ENCODE measurements at places on chromosomes 7 and 10.
A peak's percentile ranks its signal among the peaks of the same experiment; 100 is the strongest.

DNA sequence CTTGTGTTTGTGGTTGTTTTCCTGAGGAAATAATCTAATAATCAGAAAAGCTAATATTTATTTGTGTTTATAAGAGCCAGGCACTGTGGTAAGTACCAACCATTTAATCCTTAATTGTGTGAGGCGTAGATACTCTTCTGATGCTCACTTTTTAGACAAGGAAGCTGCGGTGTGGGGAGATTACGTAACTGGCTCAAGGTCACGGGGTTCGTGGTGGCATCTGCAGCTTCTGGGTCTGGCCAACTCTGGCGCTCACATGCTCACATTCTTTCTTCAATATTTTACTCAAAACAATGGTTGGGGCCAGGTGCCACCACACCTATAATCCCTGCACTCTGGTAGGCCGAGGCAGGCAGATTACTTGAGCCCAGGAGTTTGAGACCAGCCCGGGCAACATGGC, 77.6 kb downstream of the RALA start:
- H3K27me3 ChIP-seq, result no peaks in the 10 kb centered on the region
- H3K4me1 ChIP-seq, result no peaks in the 10 kb centered on the region
- peaks cover 4% of the 10 kb centered on the region for H3K36me3 ChIP-seq

DNA sequence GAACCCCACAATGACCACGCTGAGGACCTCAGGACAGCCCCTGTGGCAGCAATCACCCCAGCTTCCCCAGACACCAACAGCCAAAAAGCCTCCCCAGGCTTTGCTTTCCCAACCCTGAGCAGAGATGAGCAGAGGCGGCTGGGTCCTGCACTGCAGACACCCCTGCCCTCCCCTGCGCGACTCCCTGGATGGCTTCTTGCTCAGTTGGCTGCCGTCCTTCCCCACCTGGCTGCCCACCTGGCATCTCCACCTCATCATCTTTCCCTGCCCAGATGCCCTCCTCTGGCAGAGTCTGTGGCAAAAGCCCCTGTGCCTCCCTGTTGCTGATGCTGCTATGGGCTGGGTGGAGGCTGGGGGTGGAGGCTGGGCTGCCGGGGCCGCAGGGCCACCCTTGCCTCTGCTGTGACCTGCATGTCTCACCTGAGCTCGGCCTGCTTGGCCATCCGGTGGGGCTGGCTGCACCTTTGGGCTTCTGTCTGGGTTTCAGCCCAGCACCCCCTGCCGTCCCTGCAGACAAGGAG, 567.7 kb downstream of the TCERG1L start:
- H3K4me3 ChIP-seq, result no peak overlapping the region
- no peaks in the 10 kb centered on the region for H3K4me1 ChIP-seq
- no peaks in the 10 kb centered on the region for H3K36me3 ChIP-seq

- H3K4me1 ChIP-seq, result no peaks in the 10 kb centered on the region
- no peak for DNase-seq
- H3K4me3 ChIP-seq, result no peak overlapping the region
- no peaks in the 10 kb centered on the region for H3K27me3 ChIP-seq
- H3K36me3 ChIP-seq, result no peaks in the 10 kb centered on the region
Measured at GRCh38 chr7:148664324-148664723, 34.4 kb upstream of the CUL1 start.

GRCh38 chr7:137579913-137580640, 236.5 kb upstream of the PTN start:
- no peak overlapping the region for H3K27ac ChIP-seq
- no peaks in the 10 kb centered on the region for H3K36me3 ChIP-seq
- DNase-seq, result no peak
- no peaks in the 10 kb centered on the region for H3K4me1 ChIP-seq
- H3K4me3 ChIP-seq, result no peak overlapping the region

- DNase-seq, result no peak
- H3K4me3 ChIP-seq, result no peak overlapping the region
- H3K36me3 ChIP-seq, result no peaks in the 10 kb centered on the region
- H3K4me1 ChIP-seq, result no peaks in the 10 kb centered on the region
- H3K27ac ChIP-seq, result no peak overlapping the region
- H3K27me3 ChIP-seq, result no peaks in the 10 kb centered on the region
Measured at GRCh38 chr7:93860261-93860660, 30.3 kb downstream of the TFPI2 start.

- no peaks in the 10 kb centered on the region for H3K4me1 ChIP-seq
- no peaks in the 10 kb centered on the region for H3K27me3 ChIP-seq
- H3K4me3 ChIP-seq, result no peak overlapping the region
Measured at GRCh38 chr7:65951837-65952578, 30.0 kb downstream of the GUSB start.

GRCh38 chr10:24128066-24128730, 80.7 kb upstream of the KIAA1217 start:
- H3K4me1 ChIP-seq, result no peaks in the 10 kb centered on the region
- no peak for DNase-seq
- no peaks in the 10 kb centered on the region for H3K36me3 ChIP-seq
- no peaks in the 10 kb centered on the region for H3K27me3 ChIP-seq

- no peaks in the 10 kb centered on the region for H3K27me3 ChIP-seq
- DNase-seq, result no peak
- no peaks in the 10 kb centered on the region for H3K4me1 ChIP-seq
- no peak overlapping the region for H3K27ac ChIP-seq
- no peak overlapping the region for H3K4me3 ChIP-seq
- H3K36me3 ChIP-seq, result no peaks in the 10 kb centered on the region
Measured at GRCh38 chr10:96740579-96741281, 20.4 kb upstream of the PIK3AP1 start.

GRCh38 chr7:12715372-12716133, 28.1 kb downstream of the ARL4A start:
- H3K4me1 ChIP-seq, result no peaks in the 10 kb centered on the region
- no peaks in the 10 kb centered on the region for H3K36me3 ChIP-seq

- no peak overlapping the region for H3K27ac ChIP-seq
- no peaks in the 10 kb centered on the region for H3K27me3 ChIP-seq
- no peaks in the 10 kb centered on the region for H3K36me3 ChIP-seq
- no peak overlapping the region for H3K4me3 ChIP-seq
- DNase-seq, result no peak
- peaks cover 4% of the 10 kb centered on the region for H3K4me1 ChIP-seq
Measured at GRCh38 chr10:13272164-13272571, 27.7 kb downstream of the PHYH start.

DNA sequence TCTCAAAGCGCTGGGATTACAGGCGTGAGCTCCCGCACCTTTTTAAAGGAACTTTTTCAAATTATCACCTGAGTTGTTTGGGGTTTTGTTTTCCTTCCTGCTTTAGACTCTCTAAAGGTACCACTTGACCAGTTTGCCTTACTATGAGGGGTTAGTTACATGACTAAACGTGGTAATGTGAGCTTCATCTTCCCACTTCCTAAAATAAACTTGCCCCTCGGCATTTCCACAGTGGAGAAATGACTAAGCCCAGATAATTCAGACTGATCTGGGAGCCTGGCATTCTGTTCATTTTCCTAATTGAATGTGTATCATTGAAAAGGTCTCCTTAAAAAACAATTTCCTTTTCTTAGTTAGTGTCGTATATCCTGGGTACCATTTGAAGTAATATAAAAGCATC, 163.4 kb downstream of the PLXDC2 start:
- H3K27ac ChIP-seq, result no peak overlapping the region
- H3K4me3 ChIP-seq, result no peak overlapping the region
- H3K4me1 ChIP-seq, result no peaks in the 10 kb centered on the region
- no peaks in the 10 kb centered on the region for H3K27me3 ChIP-seq
- H3K36me3 ChIP-seq, result no peaks in the 10 kb centered on the region

GRCh38 chr10:682931-683447, 6.5 kb downstream of the DIP2C start:
- DNase-seq, result no peak
- H3K4me3 ChIP-seq, result no peak overlapping the region
- no peak overlapping the region for H3K27ac ChIP-seq
- no peaks in the 10 kb centered on the region for H3K36me3 ChIP-seq

- H3K27ac ChIP-seq, result no peak overlapping the region
- H3K4me3 ChIP-seq, result no peak overlapping the region
- H3K4me1 ChIP-seq, result no peaks in the 10 kb centered on the region
- H3K27me3 ChIP-seq, result no peaks in the 10 kb centered on the region
Measured at GRCh38 chr10:48667960-48668590, 16.6 kb upstream of the WDFY4 start.

GRCh38 chr10:21369697-21370096, 155.8 kb downstream of the SKIDA1 start:
- no peak for DNase-seq
- H3K4me3 ChIP-seq, result no peak overlapping the region
- peaks cover 2% of the 10 kb centered on the region for H3K4me1 ChIP-seq
- no peaks in the 10 kb centered on the region for H3K27me3 ChIP-seq

DNA sequence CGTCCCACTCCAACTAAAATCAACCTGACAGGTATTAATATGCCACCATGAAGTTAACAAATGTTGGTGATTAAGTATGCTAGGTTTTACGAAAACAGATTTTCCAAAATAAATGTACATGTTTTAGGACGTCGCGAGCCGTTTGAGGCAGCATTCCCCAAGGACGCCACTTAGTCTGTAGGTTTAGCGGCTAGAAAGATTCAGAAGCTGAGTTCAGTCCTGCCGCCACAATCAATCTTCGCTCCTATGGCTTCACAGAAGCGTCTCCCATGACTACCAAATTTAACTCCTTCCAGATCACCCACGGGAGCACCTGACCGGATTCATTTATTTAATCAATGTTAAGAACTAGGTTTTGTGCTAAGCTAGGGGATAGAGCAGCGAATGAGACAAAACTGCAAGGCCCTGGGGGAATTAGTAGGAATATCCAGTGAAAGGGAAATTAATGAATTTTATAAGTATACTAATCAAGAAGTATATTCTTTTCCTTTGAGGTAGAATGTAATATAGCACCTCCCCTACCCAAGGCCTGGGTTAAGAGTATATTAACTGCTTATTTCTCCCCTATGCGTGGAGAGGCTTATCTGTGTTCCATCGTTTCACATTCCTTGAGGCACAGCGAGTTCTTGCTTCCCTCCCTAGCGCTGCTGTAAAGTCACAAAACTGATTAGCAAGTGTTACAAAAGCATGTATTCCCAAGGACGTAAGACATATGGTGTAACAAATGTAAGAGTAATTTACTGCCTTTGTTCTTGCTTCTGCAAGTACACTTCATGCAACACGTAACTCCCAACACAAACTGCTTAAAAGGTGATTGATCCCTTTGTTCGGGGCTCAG, 994 bp upstream of the CYP51A1 start:
- peak; percentile 58 for DNase-seq
- peak overlapping the region; percentile 62 for H3K4me3 ChIP-seq
- peak overlapping the region; percentile 77 for H3K27ac ChIP-seq
- no peaks in the 10 kb centered on the region for H3K27me3 ChIP-seq

DNA sequence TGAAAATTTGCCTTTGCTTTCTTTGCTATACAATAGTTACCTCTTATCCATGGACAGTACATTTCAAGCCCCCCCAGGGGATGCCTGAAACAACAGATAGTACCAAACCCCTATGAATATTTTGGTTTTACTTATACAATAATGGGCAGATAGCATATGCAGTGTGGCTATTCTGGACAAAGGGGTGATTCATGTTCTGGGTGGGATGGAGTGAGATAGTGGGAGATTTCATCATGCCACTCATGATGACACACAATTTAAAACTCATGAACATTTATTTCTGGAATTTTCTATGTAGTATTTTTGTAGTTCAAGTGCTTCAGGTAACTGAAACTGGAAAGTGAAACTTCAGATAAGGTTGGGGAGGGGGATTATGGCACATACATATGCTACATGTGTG, 12.0 kb downstream of the STARD3NL start:
- no peak overlapping the region for H3K27ac ChIP-seq
- no peaks in the 10 kb centered on the region for H3K36me3 ChIP-seq
- DNase-seq, result no peak
- H3K4me1 ChIP-seq, result peaks cover 19% of the 10 kb centered on the region
- no peaks in the 10 kb centered on the region for H3K27me3 ChIP-seq
- H3K4me3 ChIP-seq, result no peak overlapping the region

DNA sequence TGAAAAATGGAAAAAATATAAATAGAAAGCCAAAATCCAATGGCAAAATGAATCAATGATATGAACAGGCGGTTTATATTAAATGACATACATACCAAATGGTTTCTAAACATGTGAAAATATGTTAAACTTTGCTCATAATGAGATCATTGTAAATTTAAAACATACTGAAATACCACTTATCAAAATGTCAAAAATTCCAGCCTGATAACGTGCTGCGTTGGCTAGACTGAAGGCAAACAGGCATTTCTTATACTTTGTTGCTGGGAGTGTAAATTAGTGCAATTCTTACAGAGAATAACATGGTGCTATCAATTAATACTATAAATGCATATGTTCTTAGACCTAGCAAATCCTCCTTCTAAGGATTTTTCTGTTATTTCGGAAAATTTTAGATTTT, 225.8 kb upstream of the FAM3C start:
- H3K36me3 ChIP-seq, result no peaks in the 10 kb centered on the region
- H3K27ac ChIP-seq, result no peak overlapping the region
- H3K4me1 ChIP-seq, result no peaks in the 10 kb centered on the region
- no peak overlapping the region for H3K4me3 ChIP-seq
- no peak for DNase-seq

DNA sequence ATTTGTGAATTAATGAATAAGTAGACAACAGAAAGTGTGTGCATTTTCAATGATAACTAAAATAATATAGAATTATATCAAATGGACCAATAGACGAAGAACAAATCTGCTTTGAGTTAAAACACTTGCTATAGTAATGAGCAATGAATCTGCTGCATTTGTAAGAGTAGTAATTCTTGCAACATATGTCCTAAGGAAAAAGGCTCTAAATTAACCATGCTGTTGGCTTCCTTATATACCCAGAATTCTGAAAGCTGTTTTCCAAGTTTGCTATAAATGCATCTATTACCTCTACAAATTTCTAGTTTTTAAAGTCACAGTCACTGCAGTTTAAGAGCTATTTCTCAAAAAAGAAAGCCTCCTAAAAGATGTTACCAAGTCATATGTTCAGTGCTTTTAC, 20.5 kb upstream of the ANLN start:
- no peak overlapping the region for H3K27ac ChIP-seq
- no peak for DNase-seq
- H3K4me1 ChIP-seq, result no peaks in the 10 kb centered on the region
- H3K27me3 ChIP-seq, result peaks cover 4% of the 10 kb centered on the region
- H3K36me3 ChIP-seq, result no peaks in the 10 kb centered on the region

- no peaks in the 10 kb centered on the region for H3K27me3 ChIP-seq
- DNase-seq, result no peak
- no peak overlapping the region for H3K27ac ChIP-seq
- H3K4me1 ChIP-seq, result peaks cover 16% of the 10 kb centered on the region
- H3K4me3 ChIP-seq, result no peak overlapping the region
Measured at GRCh38 chr7:101865031-101865430, 47.6 kb downstream of the CUX1 start.

DNA sequence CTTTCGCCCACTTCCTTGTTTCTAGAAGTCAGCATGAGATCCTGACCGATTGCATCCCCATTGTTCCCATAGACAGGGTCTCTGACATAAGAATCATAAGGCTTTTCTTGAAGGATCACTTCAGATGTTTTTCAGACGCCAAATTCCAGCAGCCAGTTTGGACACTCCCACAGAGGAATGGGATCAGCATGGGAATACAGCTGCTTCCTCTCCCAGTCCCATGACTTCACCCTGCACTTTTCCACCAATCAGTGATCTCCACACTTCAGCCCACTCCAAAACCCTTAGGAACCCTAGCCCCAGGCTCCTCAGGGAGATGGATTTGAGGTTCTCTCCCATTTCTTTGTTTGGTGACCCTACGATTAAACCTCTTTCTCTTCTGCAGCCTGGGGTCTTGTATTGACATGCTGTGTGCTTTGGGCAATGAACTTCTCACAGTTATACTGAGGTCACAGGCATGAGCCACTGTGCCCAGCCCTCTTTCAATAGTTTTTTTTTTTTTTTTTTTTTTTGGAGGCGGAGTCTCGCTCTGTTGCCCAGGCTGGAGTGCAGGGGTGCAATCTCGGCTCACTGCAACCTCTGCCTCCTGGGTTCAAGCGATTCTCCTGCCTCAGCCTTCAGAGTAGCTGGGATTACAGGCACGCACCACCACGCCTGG, 52.8 kb upstream of the CHST3 start:
- H3K36me3 ChIP-seq, result no peaks in the 10 kb centered on the region
- H3K27me3 ChIP-seq, result no peaks in the 10 kb centered on the region
- H3K27ac ChIP-seq, result no peak overlapping the region
- peak; percentile 56 for DNase-seq
- H3K4me3 ChIP-seq, result no peak overlapping the region

All from mesendoderm (in vitro differentiated cells).